Fibroblast of lung (primary cell): ENCODE measurements at places on chromosomes 7 and 10.

- peaks cover 26% of the 10 kb centered on the region for H3K4me1 ChIP-seq
- DNase-seq, result no peak
- no peaks in the 10 kb centered on the region for H3K27me3 ChIP-seq
- no peak overlapping the region for H3K4me3 ChIP-seq
- no peaks in the 10 kb centered on the region for H3K36me3 ChIP-seq
Observed at GRCh38 chr10:91601212-91601611, 31.7 kb downstream of the PPP1R3C start.

GRCh38 chr10:92490387-92490786 lies 83.5 kb downstream of the IDE start:
- no peak for DNase-seq
- no peaks in the 10 kb centered on the region for H3K4me1 ChIP-seq
- no peak overlapping the region for H3K4me3 ChIP-seq
- H3K27me3 ChIP-seq, result no peaks in the 10 kb centered on the region
- peaks cover 4% of the 10 kb centered on the region for H3K36me3 ChIP-seq
- no peak overlapping the region for H3K27ac ChIP-seq

- H3K27me3 ChIP-seq, result no peaks in the 10 kb centered on the region
- H3K4me1 ChIP-seq, result no peaks in the 10 kb centered on the region
- DNase-seq, result no peak
- no peak overlapping the region for H3K27ac ChIP-seq
- H3K4me3 ChIP-seq, result no peak overlapping the region
- H3K36me3 ChIP-seq, result no peaks in the 10 kb centered on the region
Observed at GRCh38 chr7:49791088-49791741, 17.8 kb downstream of the VWC2 start.

- peak overlapping the region; percentile 97 for H3K4me3 ChIP-seq
- peak overlapping the region; percentile 95 for H3K27ac ChIP-seq
Observed at GRCh38 chr10:75402486-75403143, 1.1 kb upstream of the ZNF503 start.

DNA sequence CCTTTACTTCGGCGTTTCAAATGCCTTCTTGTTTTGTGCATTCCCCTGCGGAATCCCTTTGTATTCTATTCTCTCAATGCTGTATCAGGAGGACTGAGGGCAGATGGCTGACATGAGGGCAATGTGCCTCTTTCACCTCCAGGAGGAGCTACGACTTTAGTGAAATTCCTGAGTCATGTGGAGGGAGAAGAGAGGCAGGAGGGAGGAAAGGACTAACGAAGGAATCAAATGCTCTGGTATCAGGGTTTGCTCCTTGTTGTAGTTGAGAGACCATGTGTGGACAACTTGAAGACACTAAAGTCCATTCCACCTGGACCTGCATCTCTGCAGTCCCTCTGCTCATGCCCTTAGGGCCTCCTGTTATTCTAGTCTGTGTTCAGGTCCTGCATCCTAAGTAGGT lies 40.2 kb upstream of the PRSS58 start:
- no peaks in the 10 kb centered on the region for H3K27me3 ChIP-seq
- no peaks in the 10 kb centered on the region for H3K36me3 ChIP-seq
- H3K4me1 ChIP-seq, result no peaks in the 10 kb centered on the region
- H3K4me3 ChIP-seq, result no peak overlapping the region

- no peaks in the 10 kb centered on the region for H3K27me3 ChIP-seq
- no peak overlapping the region for H3K4me3 ChIP-seq
- H3K27ac ChIP-seq, result no peak overlapping the region
- no peaks in the 10 kb centered on the region for H3K4me1 ChIP-seq
Observed at GRCh38 chr7:37765872-37766525, 82.4 kb upstream of the NME8 start.

DNA sequence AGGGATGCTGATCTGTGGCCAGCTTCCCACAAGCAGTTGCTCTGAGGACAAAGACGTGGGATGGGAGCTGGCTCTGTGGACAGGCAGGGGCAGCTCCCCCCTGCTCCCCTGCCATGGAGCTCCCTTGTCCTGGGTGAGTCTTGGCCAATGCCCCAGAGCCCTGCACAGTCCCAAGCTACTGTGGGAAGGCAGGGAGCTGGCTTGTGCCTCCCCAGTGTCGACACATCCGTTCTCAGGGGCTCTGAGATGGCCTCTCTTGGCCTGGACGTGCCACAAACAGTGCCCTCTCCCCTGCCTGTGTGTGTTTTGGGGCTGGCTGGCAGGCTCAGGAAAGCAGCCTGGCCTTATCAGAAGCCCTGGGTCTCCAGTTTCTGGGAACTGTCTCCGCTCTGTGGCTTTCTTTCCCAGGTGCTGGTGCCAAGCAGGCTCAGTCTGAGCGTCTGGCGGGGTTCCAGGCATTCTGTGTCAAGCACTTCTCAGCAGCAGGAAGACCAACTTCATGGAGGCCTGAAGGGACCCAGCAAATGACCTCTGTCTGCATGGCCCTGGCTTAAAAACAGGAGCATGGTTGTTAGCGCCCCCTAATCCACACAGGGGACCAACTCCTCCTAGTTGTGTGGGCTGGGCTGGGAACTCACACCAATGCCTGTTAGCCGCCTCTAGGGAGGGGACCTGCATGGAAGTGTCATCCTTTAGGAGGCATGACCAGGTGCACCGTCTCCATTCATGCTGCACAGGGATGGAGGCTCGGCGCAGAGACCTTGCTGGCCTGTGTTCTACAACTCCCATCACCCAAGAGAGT lies 375.2 kb downstream of the RPS24 start:
- peaks cover 21% of the 10 kb centered on the region for H3K27me3 ChIP-seq
- H3K4me1 ChIP-seq, result no peaks in the 10 kb centered on the region
- H3K36me3 ChIP-seq, result no peaks in the 10 kb centered on the region
- peak; percentile 76 for DNase-seq

DNA sequence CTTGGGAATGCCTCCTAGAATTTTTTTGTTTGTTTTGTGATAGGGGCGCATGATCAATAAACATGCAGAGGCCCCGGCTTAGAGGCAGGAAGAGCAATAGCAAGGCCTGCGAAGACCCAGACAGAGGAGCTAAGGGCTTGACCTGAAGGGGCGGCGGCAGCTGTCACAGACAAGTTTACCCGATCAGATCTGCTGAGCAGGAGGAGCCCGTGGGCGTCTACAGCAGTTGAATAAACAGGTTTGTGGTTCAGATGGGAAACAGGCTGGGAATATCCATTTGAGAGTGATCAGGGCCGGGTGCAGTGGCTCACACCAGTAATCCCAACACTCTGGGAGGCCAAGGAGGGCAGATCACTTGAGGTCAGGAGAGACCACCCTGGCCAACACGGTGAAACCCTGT lies 126.0 kb upstream of the CALN1 start:
- no peak overlapping the region for H3K4me3 ChIP-seq
- no peaks in the 10 kb centered on the region for H3K36me3 ChIP-seq
- H3K4me1 ChIP-seq, result no peaks in the 10 kb centered on the region
- no peak for DNase-seq

DNA sequence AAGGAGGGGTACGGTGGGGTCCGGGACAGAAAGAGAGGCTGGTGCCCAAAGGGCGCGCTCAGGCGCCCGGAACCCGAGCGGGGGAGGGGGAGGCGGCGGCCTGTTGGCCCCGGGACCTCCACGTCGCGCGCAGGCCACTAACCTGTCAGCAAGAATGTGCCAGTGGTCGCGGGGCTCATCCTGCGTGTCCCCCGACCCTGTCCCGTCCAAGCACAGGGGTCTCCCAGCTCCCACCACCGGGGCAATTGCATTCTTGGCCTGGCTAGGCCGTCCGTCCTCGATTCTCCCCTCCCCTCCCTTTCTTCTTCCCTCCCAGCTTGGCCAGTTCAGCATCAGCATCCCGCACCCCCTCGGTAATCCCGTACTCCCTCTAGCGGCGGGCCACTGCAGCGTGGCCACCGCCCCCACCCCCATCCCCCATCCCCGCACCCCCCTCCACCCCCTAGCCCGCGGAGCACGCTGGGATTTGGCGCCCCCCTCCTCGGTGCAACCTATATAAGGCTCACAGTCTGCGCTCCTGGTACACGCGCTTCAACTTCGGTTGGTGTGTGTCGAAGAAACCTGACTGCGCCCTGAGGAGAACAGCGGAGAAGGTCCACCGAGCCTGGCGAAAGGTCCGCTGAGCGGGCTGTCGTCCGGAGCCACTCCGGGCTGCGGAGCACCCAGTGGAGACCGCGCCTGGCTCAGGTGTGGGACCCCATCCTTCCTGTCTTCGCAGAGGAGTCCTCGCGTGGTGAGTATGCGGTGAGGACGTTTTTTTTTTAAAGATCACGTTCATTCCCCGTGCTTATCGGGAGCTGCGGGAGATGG lies at the start of gene SGCE:
Gene SGCE, minus strand, starts transcription at position 286 of the 810 bp plus-strand sequence. Its CDS starts 35 bp downstream, at position 251.
- H3K27ac ChIP-seq, result peak within 1 kb of the TSS; percentile 87
- no peaks in the 10 kb centered on the region for H3K36me3 ChIP-seq
- no peaks in the 10 kb centered on the region for H3K27me3 ChIP-seq
- no peaks in the 10 kb centered on the region for H3K4me1 ChIP-seq
- peak within 1 kb of the TSS; percentile 61 for H3K4me3 ChIP-seq

DNA sequence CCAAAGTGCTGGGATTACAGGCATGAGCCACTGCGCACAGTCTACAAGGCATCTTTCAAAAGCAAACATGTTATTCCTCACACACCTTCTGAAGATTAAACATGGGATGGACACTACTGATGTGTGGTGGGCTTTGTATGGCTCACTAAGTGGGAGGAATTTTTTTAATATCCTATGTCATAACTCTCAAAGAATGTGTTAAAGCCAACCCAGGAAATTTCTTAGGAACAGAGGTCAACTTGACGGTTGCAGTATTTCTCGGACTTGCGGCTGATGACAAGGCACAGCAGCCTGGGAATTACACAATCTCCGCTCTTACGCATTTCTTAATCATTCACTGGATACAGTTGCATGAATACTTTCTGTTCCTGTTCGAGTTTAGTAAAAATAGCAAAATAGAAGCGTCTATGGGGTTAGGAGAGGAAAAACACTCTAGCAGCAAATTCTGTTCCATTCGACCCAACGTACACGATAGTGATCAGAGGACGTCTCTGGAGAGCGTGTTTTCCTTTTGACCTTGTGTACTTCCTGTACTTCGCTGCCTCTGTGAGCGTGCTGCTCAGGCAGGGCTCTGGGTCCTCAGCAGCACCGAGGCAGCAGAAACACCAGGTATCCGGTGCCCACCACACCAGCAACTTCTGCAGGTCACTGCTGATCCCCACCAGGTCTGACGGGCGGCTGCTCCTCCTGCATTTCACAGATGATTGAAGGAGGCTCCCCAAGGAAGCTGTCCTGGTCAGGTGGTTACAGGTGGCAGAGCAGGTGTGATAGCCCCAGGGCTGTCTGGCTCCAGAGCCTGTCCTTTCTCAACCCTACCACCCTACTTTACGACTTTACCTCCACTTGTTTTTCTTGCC lies 26.4 kb upstream of the SRGN start:
- H3K27me3 ChIP-seq, result no peaks in the 10 kb centered on the region
- H3K27ac ChIP-seq, result peak overlapping the region; percentile 99
- peaks cover 37% of the 10 kb centered on the region for H3K4me1 ChIP-seq
- peak; percentile 100 for DNase-seq

GRCh38 chr7:102286237-102287110 lies at the start of gene SH2B2:
Gene SH2B2 (plus strand): TSS chr7:102286868. CDS start chr7:102300551, 13,683 bp downstream.
- no peaks in the 10 kb centered on the region for H3K36me3 ChIP-seq
- DNase-seq, result peak; percentile 60
- H3K27ac ChIP-seq, result peak within 1 kb of the TSS; percentile 39
- peaks cover 4% of the 10 kb centered on the region for H3K27me3 ChIP-seq
- peak within 1 kb of the TSS; percentile 59 for H3K4me3 ChIP-seq

DNA sequence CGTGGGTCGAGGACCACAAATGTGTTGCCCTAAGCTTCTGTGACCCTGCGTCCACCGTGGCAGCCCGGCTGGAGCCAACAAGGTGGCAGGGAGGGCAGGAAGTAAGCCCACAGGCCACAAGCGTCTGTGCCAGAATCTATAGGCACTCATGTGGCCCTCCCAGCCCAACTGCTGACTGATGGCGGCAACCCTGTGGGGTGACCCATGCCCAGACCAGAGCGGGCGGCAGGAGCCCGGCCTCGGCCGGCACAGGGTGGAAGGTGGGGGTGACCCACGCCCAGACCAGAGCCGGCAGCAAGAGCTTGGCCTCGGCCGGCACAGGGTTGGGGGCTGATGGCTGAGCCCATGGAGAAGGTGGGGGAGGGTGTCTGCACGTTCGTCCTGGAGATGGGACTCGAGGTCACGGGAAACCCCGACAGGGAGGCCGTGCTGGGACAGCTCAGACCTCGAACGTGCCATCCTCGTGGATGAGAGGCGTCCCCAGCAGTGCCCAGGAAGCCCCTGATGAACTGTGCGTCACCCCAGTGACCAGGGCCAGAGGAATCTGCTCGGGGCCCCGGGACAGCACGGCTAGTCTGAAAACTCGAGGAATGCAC lies 181.0 kb downstream of the ELFN1 start:
- no peak overlapping the region for H3K27ac ChIP-seq
- no peak for DNase-seq
- no peak overlapping the region for H3K4me3 ChIP-seq
- no peaks in the 10 kb centered on the region for H3K27me3 ChIP-seq

DNA sequence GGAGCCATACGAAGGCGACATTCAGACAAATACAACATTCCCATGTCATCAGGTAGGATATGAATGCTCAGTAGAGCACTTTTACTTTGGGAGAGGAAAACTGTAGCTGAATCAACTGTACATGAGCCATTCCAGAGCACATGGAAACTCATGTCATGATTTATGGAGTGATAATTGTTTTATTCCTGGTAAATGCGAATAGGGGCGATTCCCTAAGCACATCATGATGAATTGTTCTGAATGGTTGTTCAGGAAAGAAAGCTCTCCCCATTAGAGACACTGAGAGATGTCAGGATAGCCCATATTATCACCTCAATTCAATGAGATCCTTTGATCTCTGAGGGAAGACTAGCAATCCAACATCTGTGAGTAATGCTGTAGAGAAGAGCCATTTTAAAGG lies 243.6 kb downstream of the FOXP2 start:
- no peak for DNase-seq
- no peaks in the 10 kb centered on the region for H3K36me3 ChIP-seq
- H3K4me3 ChIP-seq, result no peak overlapping the region
- no peak overlapping the region for H3K27ac ChIP-seq

DNA sequence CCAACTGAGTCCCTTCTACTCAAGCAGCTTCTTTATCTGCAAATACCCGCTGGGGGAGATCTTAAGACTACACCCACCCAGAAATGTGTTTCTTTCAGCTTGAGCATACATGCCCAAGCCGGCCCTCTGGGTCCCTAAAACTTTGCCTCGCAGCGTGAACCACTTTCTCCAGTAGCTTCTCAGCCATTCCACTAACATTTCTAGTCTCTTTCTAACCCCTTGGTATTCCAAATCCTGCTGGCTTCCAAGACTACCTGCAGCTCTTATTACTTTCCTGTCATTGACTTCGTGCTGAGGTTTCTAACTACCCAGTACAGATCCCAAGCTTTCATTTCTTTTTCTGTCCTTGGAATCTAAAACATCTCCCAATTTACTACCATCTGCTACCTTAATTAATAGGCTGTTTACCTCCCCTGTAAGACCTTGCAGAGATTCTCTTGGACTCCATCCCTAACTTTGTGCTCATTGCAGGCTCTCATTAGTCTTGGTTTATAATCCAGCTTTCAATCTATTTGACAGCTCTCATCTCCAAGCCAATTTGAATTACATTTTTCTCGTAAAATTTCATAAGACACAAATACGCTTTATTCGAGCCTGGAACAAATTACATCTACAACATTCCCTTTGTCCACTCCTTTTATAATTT lies 153.6 kb downstream of the FGFR2 start:
- no peak for DNase-seq
- H3K27ac ChIP-seq, result no peak overlapping the region
- H3K4me3 ChIP-seq, result no peak overlapping the region
- H3K4me1 ChIP-seq, result no peaks in the 10 kb centered on the region
- H3K27me3 ChIP-seq, result no peaks in the 10 kb centered on the region
- no peaks in the 10 kb centered on the region for H3K36me3 ChIP-seq
